ENCODE measurements at places on chromosomes 12 and 14.
A peak's percentile ranks its signal among the peaks of the same experiment; 100 is the strongest.

DNA sequence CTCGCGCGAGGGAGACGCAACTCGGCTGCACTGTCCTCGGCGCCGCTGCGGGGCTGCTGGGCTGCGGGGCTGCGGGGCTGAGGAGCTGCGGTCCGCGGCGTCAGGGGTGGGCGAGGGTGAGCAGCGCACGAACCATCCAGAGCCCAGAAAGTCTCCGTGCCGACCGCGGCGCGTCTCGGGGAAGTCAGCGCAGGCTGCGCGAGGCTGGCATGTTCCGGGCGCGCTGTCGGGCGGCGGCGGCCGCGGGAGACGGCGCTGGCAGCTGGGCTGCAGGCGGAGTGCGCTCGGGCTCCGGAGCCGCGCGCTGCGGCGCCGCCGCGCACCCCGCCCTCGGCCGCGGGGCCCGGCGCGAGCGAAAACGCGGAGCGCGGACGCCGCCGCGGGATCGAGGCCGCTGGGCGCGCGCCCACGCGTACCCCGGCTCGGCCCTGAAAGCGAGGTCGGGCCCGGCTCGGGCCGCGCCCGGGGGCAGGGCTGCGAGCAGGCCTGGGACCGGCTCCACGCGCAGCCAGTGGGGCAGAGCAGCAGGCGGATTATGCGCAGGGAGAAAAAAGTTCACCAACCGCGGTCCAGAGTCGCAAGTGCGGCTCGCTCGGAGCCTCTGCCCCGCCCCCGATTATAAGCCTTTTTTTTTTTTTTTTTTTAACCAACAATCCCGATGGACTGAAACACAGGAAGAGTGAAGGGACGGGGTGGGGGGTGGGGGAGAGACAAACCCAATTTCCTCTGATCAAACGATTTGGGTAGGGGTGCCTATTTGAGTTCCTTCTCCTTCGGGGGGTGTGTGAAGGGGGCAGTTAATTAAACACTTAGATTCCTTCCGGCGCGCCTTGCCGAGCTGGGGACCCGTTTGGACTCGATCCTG, at the start of gene PRICKLE1:
TSS of gene PRICKLE1 (minus strand) at position 282 of the 865 bp plus-strand sequence. CDS start 117,230 bp downstream, outside the sequence.
- H3K27ac ChIP-seq = no peak within 1 kb of the TSS
- peaks cover 35% of the 10 kb centered on the region for H3K27me3 ChIP-seq
- no peaks in the 10 kb centered on the region for H3K36me3 ChIP-seq
- H3K4me3 ChIP-seq = peak within 1 kb of the TSS; percentile 70

GRCh38 chr12:107653519-107653918, 32.1 kb upstream of the PWP1 start:
- no peak overlapping the region for H3K4me3 ChIP-seq
- no peaks in the 10 kb centered on the region for H3K36me3 ChIP-seq
- H3K4me1 ChIP-seq = peaks cover 6% of the 10 kb centered on the region
- no peak overlapping the region for H3K27ac ChIP-seq
- no peak for DNase-seq

GRCh38 chr12:110304061-110304551, 23.1 kb downstream of the ATP2A2 start:
- no peak for DNase-seq
- H3K4me3 ChIP-seq = no peak overlapping the region
- H3K27me3 ChIP-seq = no peaks in the 10 kb centered on the region
- H3K4me1 ChIP-seq = no peaks in the 10 kb centered on the region

DNA sequence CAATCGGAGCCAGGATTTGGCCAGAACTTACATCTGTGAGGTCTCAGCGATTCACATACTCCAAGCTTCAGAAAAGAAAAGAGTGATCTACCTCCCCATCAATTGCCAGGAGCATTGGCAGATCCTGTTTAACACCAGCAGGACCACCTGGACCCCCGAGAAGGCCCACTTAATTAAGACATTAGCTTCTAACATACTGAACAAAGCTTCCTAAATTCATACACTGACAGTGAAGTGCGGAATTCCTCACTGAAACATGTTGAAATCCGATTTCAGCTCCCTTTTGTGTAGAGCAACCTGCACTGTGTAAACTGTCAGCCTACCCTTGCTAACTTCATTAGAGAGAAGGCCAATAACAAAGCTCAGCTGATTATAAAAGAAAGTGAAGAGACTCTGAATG, 274.0 kb downstream of the NOVA1 start:
- H3K27ac ChIP-seq = no peak overlapping the region
- DNase-seq = no peak
- no peaks in the 10 kb centered on the region for H3K27me3 ChIP-seq
- H3K4me1 ChIP-seq = no peaks in the 10 kb centered on the region
- H3K4me3 ChIP-seq = no peak overlapping the region
- no peaks in the 10 kb centered on the region for H3K36me3 ChIP-seq

GRCh38 chr12:58372298-58372697, 430.9 kb downstream of the ATP23 start:
- H3K4me1 ChIP-seq = no peaks in the 10 kb centered on the region
- no peak overlapping the region for H3K27ac ChIP-seq
- H3K27me3 ChIP-seq = no peaks in the 10 kb centered on the region
- DNase-seq = no peak
- no peaks in the 10 kb centered on the region for H3K36me3 ChIP-seq
- H3K4me3 ChIP-seq = no peak overlapping the region

DNA sequence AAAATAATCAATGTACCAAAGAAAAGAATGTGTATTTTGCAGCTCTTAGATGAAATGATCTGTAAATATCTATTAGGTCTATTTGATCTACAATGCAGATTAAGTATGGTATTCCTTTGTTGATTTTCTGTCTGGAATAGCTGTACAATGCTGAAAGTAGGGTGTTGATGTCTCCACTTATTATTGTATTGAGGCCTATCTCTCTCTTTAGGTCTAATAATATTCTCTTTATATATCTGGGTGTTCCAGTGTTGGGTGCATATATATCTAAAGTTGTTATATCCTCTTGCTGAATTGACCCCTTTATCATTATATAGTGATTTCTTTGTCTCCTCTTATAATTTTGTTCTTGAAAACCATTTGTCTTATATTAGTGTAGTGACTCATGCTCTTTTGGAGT, 885.5 kb upstream of the FOXG1 start:
- no peaks in the 10 kb centered on the region for H3K27me3 ChIP-seq
- no peak overlapping the region for H3K27ac ChIP-seq
- no peaks in the 10 kb centered on the region for H3K4me1 ChIP-seq
- DNase-seq = no peak

GRCh38 chr12:76220980-76221379, 127.2 kb downstream of the BBS10 start:
- H3K4me3 ChIP-seq = no peak overlapping the region
- H3K27me3 ChIP-seq = no peaks in the 10 kb centered on the region
- no peak for DNase-seq
- no peaks in the 10 kb centered on the region for H3K36me3 ChIP-seq
- no peaks in the 10 kb centered on the region for H3K4me1 ChIP-seq
- H3K27ac ChIP-seq = no peak overlapping the region

GRCh38 chr14:73269729-73270531, 32.6 kb downstream of the PAPLN start:
- H3K36me3 ChIP-seq = peaks cover 40% of the 10 kb centered on the region
- DNase-seq = no peak
- peaks cover 6% of the 10 kb centered on the region for H3K4me1 ChIP-seq
- H3K27me3 ChIP-seq = peaks cover 4% of the 10 kb centered on the region

GRCh38 chr14:89549381-89550125, 132.5 kb upstream of the FOXN3 start:
- H3K27me3 ChIP-seq = no peaks in the 10 kb centered on the region
- no peak overlapping the region for H3K4me3 ChIP-seq
- peaks cover 12% of the 10 kb centered on the region for H3K4me1 ChIP-seq
- H3K36me3 ChIP-seq = no peaks in the 10 kb centered on the region
- H3K27ac ChIP-seq = no peak overlapping the region

GRCh38 chr12:65784289-65785015, 39.8 kb upstream of the HMGA2 start:
- DNase-seq = no peak
- H3K27me3 ChIP-seq = no peaks in the 10 kb centered on the region
- no peak overlapping the region for H3K27ac ChIP-seq
- no peak overlapping the region for H3K4me3 ChIP-seq

DNA sequence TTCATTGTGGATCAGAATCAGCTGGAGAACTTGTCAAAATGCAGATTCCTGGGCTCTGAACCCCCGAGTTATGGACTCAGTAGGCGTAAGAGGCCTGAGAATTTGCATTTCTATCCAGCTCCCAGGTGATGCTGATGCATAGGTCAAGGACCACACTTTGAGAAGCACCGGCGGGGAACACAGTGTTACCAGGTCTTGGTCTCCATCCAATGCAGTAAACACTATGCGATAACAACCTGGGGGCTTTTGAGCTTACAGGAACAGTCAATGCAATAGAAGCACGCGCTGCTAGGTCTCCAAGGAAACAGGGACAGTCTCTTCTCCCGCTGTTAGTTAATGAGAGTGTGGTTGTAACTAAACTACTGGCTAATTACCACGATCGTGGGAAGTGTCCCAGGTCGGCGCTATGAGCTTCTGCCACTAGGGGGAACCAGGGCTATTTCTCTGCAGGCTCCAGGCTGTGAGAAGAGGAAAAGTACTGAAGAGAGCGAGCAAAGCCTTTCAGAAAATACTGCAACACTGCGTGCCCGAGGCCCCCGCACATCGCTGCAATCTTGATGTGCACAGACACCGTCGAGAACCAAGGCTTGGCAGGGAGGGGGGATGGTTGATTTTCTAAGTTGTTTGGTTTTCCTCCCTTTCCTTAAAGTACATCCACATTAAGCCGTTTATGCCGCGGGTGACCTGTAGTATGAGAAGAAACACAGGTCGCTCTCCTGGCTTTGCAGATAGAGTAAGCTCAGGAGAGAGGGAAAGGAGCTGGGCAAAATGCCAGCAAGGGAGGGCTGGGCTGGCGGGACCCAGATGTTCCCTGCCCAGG, 52.0 kb upstream of the KCNA1 start:
- no peaks in the 10 kb centered on the region for H3K36me3 ChIP-seq
- peak; percentile 50 for DNase-seq
- H3K27me3 ChIP-seq = no peaks in the 10 kb centered on the region
- peak overlapping the region; percentile 45 for H3K4me3 ChIP-seq
- peaks cover 4% of the 10 kb centered on the region for H3K4me1 ChIP-seq
- H3K27ac ChIP-seq = no peak overlapping the region

GRCh38 chr14:94622653-94623421, 10.6 kb downstream of the SERPINA3 start:
- no peak overlapping the region for H3K4me3 ChIP-seq
- no peak overlapping the region for H3K27ac ChIP-seq
- no peaks in the 10 kb centered on the region for H3K4me1 ChIP-seq
- H3K36me3 ChIP-seq = 0 out of 2 replicates have a peak, but pooled peaks cover 2% of the 10 kb centered on the region
- H3K27me3 ChIP-seq = no peaks in the 10 kb centered on the region
- DNase-seq = no peak

DNA sequence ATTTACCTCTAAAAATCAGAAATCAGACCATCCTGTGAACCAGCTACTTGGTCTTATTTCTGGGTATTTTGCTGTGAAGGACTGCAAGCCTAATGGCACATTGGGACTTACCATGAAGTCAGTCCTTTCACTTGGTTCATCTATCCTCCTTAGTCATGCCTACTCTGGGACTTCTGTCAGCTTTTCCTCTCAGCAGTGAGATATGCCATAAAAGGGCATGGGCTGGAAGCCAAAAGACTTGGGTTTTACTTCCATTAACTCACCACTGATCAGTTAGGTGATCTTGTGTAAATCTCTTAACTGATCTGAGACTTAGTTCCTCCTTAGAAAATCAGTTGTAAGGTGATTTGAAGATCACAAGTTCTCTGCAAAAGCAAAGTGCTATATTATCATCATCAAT, 116.5 kb downstream of the PAH start:
- no peak overlapping the region for H3K4me3 ChIP-seq
- H3K27me3 ChIP-seq = no peaks in the 10 kb centered on the region
- no peak overlapping the region for H3K27ac ChIP-seq
- H3K4me1 ChIP-seq = no peaks in the 10 kb centered on the region

- DNase-seq = no peak
- H3K4me1 ChIP-seq = no peaks in the 10 kb centered on the region
- no peak overlapping the region for H3K4me3 ChIP-seq
Observed at GRCh38 chr14:80504781-80505180, 293.5 kb upstream of the DIO2 start.

GRCh38 chr12:29224572-29224971, 75.5 kb downstream of the FAR2 start:
- H3K27me3 ChIP-seq = no peaks in the 10 kb centered on the region
- no peak overlapping the region for H3K27ac ChIP-seq
- no peak for DNase-seq
- H3K4me3 ChIP-seq = no peak overlapping the region
- H3K4me1 ChIP-seq = peaks cover 4% of the 10 kb centered on the region
- H3K36me3 ChIP-seq = no peaks in the 10 kb centered on the region

GRCh38 chr14:72154645-72155378, 222.6 kb downstream of the RGS6 start:
- no peaks in the 10 kb centered on the region for H3K36me3 ChIP-seq
- no peaks in the 10 kb centered on the region for H3K4me1 ChIP-seq
- DNase-seq = no peak
- H3K4me3 ChIP-seq = no peak overlapping the region
- no peak overlapping the region for H3K27ac ChIP-seq

- no peak for DNase-seq
- H3K4me3 ChIP-seq = no peak overlapping the region
- H3K4me1 ChIP-seq = peaks cover 8% of the 10 kb centered on the region
- H3K27me3 ChIP-seq = no peaks in the 10 kb centered on the region
- no peaks in the 10 kb centered on the region for H3K36me3 ChIP-seq
- H3K27ac ChIP-seq = no peak overlapping the region
Observed at GRCh38 chr12:65755596-65755978, 68.7 kb upstream of the HMGA2 start.

DNA sequence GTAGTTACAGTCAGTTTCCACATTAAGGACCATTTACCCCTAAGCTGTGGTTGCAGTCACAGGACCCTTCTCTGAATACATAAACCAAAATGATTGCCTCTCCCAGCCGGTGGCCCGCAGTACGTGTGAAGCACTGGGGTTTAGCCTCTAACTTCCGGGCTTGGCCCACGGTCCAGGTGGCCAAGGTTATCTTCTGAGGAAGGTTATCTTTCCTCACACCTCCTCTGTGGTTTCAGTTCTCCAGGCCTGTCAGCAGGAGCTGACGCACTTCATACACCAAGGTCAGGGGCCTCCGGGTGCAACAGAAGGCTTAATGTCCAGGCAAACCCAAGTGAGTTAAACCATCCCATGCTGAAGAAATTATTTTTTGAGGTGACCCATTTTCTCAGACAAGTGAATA, 291.0 kb upstream of the FKBP4 start:
- H3K36me3 ChIP-seq = no peaks in the 10 kb centered on the region
- no peak overlapping the region for H3K4me3 ChIP-seq
- no peak for DNase-seq
- H3K27ac ChIP-seq = no peak overlapping the region

DNA sequence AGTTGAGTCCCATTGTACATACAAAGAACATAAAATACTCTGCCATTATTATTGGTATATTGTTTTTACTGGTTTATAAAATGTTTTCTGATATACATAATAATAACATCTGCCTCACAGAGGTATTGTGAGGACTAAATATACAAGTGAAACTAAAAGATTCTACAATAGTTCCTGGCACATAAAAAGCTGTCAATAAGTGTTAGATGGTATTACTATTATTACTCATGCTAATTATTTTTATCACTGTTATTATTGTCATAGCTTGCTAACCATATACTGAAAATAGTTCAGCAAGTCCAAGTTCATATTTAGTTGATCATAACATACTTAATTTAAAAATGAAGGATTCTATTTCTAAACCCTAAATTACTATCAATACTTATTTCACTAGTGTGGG, 34.4 kb downstream of the BTG1 start:
- no peak overlapping the region for H3K27ac ChIP-seq
- peaks cover 13% of the 10 kb centered on the region for H3K4me1 ChIP-seq
- no peaks in the 10 kb centered on the region for H3K36me3 ChIP-seq
- H3K4me3 ChIP-seq = no peak overlapping the region

GRCh38 chr12:113598815-113599406, 127.2 kb upstream of the LHX5 start:
- H3K36me3 ChIP-seq = no peaks in the 10 kb centered on the region
- H3K4me1 ChIP-seq = no peaks in the 10 kb centered on the region
- no peak overlapping the region for H3K4me3 ChIP-seq
- no peaks in the 10 kb centered on the region for H3K27me3 ChIP-seq
- H3K27ac ChIP-seq = no peak overlapping the region
- DNase-seq = no peak
